Aorta (tissue), 5 donors: ENCODE measurements at places on chromosomes 6 and 20. TPM values are rescaled to one million over a fixed set of nuclear protein-coding genes. Genes with fewer than 3 reads are reported as not detected.

GRCh38 chr6:130164251-130164650 lies 58.5 kb downstream of the SAMD3 start:
- no peak for DNase-seq

Gene OTOR
- total RNA-seq: not detected

DNA sequence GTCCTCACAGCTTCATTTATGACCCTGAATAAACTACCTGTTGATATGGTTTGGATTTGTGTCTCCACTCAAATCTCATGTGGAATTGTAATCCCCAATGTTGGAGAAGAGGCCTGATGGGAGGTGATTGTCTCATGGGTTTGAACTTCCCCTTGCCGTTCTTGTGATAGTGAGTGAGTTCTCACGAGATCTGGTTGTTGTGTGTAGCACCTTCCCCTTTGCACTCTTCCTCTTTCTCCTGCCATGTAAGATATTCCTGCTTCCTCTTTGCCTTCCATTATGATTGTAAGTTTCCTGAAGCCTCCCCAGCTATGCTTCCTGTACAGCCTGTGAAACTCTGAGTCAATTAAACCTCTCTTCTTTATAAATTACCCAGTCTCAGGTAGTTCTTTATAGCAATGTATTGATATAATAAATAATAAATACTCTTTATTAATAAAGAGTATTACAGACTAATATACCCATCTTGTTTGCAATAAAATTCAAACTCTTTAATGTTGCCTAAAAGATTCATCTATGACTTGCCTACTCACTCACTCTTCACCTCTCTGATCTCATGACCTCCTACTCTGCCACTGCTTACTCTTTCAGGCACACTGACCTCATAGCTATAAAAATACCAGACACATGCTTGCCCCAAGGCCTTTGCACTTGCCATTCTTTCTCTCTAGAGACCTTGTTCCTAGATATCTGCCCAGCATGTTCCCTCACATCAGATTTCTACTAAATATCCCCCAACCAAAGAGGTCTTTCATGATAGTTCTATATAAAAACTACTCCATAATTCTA lies 256.4 kb upstream of the MARCKS start:
- DNase-seq: no peak

Gene SGK2
- 2.7 TPM for total RNA-seq

Gene HLA-G
- total RNA-seq: 1.3 TPM

DNA sequence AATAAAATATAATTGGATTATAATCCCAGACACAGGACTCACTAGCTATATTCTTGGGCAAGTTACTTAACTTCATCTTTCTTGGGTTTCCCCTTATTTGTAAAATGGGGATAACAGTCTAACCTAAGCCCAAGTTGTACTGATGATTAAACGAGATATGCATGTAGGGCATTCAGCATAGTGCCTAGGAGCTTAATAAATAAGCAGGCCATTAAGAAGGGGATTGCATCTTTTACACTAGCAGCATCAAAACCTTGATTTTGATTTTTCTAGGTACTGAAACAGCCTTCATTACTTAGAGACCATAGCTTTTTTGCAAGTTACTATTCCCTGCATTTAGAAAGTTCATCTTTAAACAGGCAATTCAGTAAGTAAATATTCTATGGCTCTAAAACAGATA lies 2.2 kb upstream of the QKI start:
- no peak for DNase-seq

Gene CBFA2T2
- 20.2 TPM for total RNA-seq

Gene NRN1
- 31.6 TPM for total RNA-seq

DNA sequence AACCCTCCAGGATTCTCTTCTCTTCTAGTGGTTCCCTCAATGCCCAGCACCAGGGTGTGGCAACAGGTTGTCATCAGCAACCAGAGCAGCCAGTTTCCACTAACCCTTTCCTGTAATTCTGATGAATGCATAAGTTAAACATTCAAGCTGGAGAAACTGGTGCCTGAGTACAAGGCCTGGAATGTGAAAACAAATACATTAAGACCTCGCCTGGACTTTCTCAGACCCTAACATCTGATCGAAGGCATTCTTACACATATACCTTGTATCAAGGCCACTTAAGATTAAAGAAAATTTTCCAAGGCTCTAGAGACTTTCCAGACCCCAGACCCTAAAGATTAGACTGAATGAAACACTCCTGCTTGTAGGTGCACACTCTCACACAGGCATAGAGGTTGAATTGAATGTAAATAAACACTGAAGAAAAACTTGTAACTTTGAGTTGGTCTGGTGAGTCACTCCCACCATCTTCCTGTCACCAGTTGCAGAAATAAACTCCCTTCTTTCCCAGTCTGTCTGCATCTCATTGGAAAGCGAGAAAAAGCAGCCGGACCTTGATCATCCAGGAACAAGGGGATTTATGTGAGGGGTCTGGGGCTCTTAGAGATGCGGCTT lies 9.0 kb downstream of the LRP11 start:
- no peak for DNase-seq

Gene RBPJL
- not detected for total RNA-seq
